Muscle of leg (tissue), 16 donors: ENCODE measurements at places on chromosomes 7 and 10. TPM values are rescaled to one million over a fixed set of nuclear protein-coding genes. Genes with fewer than 3 reads are reported as not detected.

The TRPV5 gene
- polyA plus RNA-seq: 0.07 TPM

The ASAH2 gene
- polyA plus RNA-seq: 0.63 TPM

The YAE1 gene
- 22.9 TPM for polyA plus RNA-seq

The TMEM196 gene
- polyA plus RNA-seq: 0.08 TPM

The MYOF gene
- 50.5 TPM for polyA plus RNA-seq

The BZW2 gene
- polyA plus RNA-seq: 161 TPM

The CHN2 gene
- 16.1 TPM for polyA plus RNA-seq
